Stimulated activated CD4-positive, alpha-beta T cell treated with anti-CD3 and anti-CD28 coated beads, Interleukin-4, amount 100 ng/mL, for 24 hours (primary cell): ENCODE measurements at places on chromosomes 3 and 15.

DNA sequence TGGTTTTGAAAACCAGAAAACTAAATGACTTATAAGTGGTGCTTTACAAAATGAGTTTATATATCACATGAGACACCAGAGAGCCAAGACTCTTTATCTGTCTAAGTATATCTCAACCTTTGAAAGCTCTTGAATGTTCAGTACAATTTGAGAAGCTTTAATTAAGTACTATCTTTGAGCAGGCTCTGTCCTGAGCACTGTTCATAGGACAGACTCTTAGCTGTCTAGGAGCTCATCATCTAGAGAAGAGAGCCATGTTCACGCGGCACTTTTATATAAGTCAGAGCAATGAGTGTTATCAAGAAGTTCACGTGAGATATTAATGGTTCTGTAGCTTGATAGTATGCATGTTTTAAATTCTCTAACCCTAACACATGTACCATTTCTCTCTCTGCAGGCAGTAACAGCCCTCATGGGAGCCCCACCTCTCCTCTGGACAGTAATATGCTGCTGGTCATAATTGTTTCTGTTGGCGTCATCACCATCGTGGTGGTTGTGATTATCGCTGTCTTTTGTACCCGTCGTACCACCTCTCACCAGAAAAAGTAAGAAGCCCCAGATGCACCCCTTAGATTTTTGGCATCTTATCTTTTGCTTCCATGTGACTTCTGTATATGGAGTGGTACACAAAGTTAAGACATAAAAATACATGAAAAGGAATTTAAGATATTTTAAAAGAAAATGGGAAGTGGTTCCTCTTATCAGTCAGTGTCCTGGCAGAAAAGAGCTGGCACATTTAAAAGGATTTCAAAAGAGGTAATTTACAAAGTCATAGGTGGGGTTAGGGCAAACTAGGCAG is 86.0 kb downstream of the HCN4 start:
- no peak for DNase-seq

GRCh38 chr15:76161153-76162035 is 101.6 kb downstream of the TMEM266 start:
- no peak for DNase-seq

DNA sequence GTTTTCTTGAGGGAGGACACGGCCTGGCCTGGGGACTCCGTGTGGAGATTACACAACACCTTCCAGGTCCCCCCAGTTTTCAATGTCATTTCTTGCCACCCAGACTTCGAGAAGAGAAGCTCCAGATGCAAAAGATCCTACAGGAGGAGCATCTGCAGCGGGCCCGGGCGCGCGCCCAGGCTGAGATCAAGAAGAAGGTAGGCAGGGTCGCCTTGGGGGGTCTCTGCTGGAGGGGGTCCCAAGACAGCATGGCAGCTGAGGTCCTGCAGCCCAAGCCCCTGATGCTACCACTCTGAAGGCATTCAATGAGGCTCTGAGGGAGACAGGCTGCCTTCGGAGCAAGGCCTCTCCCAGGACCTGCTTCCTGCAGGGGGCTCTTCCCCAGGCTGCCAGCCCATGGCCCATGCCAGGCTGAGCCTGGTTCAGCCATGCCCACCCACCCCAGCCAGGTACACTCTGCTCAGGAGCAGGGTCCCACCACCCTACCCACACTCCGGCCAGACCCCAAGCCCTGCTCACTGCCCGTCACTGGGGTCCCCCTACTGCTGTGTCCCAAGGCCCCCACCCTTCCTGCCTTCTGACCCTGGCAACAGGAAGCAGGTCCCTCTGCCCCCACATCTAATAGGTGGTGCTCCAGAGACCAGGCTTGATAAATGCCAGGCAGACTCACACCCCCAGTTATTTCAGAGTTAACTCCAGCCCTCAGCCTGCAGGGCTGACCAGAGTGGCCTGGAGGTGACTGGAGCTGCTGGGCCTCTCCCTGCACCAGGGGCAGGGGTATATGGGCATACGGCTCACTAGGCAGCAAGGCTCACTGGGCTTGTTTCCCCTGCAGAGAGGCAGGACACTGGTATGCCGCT is 40.0 kb downstream of the ZXDC start:
- DNase-seq, result no peak

GRCh38 chr15:72809329-72809728 is 25.8 kb upstream of the ADPGK start:
- no peak for DNase-seq

DNA sequence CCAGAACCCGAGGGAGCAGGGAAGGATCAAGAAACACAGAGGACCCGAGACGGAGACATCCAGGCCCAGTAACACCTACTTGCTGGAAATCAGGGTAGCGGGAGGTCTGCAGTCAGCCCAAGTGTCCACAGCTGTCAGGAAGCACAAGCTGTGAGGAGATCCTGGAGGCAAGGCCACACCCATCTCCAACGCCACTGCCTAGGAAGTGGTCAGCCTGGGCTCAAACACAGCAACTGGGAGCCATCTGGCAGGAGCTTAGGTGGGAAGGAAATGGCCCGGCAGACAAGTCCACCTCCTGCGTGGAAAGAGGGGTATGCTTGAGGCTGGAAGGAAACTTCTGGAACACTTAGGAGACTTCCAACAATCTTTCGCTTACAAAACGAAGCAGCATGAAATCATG is 407.1 kb downstream of the VPS13C start:
- no peak for DNase-seq

GRCh38 chr3:107993771-107994170 is 97.1 kb downstream of the CD47 start:
- no peak for DNase-seq
